ENCODE measurements at places on chromosomes 1 and 21. TPM values are rescaled to one million over a fixed set of nuclear protein-coding genes. Genes with fewer than 3 reads are reported as not detected.

The FMN2 gene
- total RNA-seq = not detected

The VANGL2 gene
- 11.0 TPM for total RNA-seq

The IRF6 gene
- total RNA-seq = 83.5 TPM

The NCF2 gene
- 12.5 TPM for total RNA-seq

The CCSAP gene
- total RNA-seq = 3.9 TPM

The CR1 gene
- 2.5 TPM for total RNA-seq

The RAP1GAP gene
- total RNA-seq = 1.2 TPM
